ENCODE measurements at places on chromosomes 13 and 19.

GRCh38 chr19:55481794-55482155, 3.2 kb upstream of the NAT14 start:
- no peak for DNase-seq

- no peak for DNase-seq
Measured at GRCh38 chr13:27211271-27211670, 39.7 kb upstream of the USP12 start.

- no peak for DNase-seq
Measured at GRCh38 chr13:50459046-50459445, 384.4 kb downstream of the DLEU7 start.

DNA sequence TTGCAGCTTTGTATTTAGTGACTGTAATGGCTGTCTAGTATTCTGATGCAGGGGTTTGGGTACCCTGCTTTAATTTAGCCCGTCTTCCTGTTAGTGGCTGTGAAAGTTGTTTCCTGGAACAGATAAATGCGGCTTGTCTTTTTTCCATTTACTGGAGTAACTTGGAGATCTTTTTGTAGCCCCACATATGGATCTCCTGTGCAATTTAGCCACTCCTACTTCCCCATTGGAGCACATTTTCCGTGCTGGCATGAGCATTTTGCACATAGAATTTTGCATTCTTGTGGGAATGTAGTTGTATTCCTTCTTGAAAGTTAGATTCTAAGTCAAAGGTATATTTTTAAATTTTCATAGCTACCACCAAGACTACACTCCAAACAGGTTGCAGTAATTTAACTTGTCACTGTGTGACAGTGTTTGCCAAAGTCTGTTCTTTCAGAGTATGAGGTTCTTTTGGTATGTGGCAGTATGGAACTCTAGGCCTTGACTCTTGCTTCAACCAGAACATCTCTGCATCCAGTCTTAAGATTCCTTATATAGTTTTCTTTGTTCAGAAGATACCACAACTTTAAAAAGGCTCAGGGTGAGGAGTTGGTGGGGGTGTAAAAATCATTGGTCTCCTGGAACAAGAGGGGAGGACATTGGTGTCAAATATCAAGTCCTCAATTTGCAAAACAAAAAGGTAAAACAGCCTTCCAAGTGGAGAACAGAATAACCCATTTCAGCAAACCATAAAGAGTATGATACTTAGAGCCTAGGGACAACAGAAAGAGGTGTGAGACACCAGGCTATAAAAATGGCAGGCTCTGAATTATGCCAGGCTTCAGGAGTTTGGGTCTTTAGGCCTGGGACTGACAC, 21.1 kb upstream of the CCDC97 start:
- no peak for DNase-seq

DNA sequence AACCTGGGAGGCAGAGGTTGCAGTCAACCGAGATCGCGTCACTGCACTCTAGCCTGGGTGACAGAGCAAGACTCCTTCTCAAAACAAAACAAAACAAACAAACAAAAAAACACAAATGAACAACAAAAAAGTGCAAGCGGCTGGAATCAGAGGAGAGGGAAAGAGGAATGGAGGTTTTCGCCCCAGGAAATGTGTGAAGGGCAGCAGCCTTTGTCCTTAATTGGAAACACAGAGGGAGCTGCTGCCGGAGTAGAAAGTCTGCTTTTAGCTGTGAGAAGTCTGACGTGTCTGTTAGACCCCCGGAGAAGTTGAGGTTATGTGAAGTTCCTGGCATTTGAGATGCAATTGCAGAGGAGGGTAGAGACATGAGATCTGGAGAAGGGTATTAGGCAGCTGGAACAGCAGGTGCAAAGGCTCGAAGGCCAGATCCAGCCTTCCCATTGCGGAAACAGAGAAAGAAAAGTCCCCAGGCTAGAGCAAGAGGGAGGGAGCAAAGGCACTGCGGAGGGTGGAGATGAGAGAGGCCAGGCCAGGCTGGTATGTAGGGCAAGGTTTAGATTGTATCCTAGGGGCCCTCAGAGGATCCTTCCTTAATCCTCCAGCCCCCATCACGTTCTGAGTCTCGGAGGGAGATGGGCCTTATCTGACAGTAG, 473 bp downstream of the TMIGD2 start:
- DNase-seq: no peak

- peak; percentile 18 for DNase-seq
Measured at GRCh38 chr13:20525601-20526544, at the start of gene CRYL1. Gene CRYL1 (minus strand): TSS chr13:20525857. CDS start chr13:20525794, 63 bp downstream.

DNA sequence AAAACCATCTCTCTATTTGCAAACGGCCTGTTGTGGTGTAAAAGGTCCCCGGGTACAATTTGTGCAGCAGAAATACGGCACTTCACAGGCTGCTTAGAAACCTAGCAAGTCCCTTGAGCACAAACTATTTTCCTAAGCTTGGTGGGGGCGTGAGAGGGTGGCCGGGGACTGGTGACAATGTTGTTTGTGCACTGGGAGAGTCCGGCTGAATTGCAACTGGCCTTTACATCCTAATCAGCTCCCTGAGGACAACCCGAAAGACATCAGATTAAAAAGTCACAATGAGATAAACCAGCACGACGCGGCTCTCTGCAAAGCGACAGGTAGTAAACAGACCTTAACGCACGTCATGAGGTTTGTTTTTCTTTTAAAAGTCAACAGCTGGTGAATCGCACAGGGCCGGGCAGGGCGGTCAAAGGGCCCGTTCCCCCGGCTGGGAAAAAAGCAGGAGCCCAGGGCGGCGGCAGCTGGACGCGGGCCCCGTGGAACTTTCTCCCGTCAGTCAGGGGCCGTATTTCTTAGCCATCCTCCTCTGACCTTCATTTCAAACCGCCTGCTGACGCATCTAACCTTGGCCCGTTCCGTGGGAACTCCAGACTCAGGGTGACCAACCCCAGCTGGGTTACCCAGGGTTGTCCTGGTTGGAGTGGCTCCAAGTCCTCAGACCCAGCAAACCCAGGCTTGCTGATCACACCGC, 112.3 kb downstream of the GADD45B start:
- DNase-seq: no peak

- no peak for DNase-seq
Measured at GRCh38 chr19:37243206-37243632, 25.2 kb downstream of the ZNF383 start.

GRCh38 chr13:94305033-94305432, 174.4 kb downstream of the DCT start:
- no peak for DNase-seq

DNA sequence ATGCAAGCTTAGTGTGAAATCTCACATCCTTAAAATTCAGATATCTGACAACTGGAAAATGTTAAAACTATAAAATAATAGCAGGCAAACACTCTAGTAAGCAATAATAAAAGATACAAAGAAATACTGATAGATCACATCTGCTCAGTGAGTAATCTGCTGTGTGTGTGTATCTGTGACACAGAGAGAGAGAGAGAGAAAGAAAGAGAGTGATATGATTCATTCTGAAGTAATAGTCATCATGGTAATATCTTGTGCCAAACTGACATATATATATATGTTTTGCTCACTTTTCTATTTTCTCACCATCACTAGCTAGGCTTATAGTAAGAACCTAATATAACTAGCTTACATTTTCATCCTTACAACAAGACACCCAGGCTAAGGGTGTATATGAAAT, 288.0 kb upstream of the SLITRK6 start:
- no peak for DNase-seq

GRCh38 chr19:41808663-41809566, 12.5 kb downstream of the CEACAM3 start:
- no peak for DNase-seq

DNA sequence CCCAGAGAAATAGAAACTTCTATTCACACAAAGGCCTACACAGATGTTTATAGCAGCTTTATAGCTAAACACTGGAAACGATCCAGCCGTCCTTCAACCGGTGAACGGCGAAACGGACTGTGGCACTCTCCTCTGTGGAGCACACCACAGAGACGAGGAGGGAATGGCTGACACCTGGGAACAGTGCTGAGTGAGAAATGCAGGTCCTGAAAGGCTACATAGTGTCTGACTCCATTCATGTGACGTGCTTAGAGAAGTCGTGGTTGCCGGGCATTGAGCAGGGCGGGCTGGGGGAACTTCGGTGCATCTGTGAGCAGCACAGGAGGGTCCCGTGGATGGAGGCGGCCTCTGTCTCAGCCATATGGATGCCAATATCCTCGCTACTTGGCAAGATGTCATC, 3.1 kb upstream of the GRK1 start:
- no peak for DNase-seq

DNA sequence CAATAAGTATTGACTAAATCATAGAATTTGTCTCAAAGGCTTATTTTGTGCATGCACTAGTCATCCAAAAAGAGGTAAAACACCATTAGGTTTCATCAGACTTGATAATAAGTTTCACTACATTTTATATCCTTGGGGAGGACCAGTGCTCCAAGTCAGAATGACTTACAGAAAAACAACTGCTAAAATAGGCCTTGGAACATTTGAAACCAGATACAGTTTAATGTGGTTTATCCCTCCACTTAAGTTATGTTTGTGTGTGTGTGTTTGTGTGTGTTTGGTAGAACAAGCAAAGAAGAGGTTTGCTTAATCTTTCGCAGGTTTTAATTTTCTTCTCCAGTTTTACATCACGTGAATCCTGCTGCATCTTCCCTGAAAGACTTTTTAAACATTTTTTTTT, 570.9 kb downstream of the PCDH9 start:
- no peak for DNase-seq

DNA sequence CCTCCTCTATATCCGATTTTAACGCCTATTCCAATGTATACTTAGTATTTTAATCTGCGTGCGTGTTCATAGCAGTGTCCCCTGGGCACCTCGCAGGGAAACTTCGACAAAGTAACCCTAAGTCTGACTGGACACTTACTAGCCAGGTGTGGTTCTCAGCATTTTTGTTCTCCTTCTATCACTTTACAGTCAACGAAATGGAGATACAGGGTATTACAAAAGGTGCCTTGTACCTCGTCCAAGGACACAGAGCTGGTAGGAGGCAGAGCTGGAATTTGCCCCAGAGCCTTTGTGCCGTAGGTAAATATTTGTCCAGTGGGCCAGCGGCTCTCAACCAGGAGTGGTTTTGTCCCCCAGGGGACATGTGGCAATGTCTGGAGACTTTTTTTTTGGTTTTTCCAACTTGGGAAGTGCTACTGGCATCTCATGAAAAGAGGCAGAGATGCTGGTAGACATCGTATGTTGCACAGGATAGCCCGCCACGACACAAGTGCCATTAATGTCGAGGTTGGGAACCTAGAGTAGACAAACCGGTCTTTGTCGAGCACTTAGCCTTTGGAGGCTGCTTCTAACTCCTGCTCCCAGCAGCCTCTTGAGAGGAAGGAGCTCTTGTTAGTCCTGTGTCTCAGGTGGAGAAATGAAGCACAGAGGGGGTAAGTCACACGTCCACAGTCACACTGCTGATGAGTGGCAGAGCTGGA, 1.1 kb downstream of the ZNF444 start:
- DNase-seq: peak; percentile 80

GRCh38 chr19:52734331-52734892, 432 bp downstream of the ZNF611 start:
- no peak for DNase-seq

- DNase-seq: no peak
Measured at GRCh38 chr13:29676535-29676934, 81.0 kb upstream of the SLC7A1 start.

- DNase-seq: no peak
Measured at GRCh38 chr13:49305792-49306425, 58.2 kb downstream of the CDADC1 start.

DNA sequence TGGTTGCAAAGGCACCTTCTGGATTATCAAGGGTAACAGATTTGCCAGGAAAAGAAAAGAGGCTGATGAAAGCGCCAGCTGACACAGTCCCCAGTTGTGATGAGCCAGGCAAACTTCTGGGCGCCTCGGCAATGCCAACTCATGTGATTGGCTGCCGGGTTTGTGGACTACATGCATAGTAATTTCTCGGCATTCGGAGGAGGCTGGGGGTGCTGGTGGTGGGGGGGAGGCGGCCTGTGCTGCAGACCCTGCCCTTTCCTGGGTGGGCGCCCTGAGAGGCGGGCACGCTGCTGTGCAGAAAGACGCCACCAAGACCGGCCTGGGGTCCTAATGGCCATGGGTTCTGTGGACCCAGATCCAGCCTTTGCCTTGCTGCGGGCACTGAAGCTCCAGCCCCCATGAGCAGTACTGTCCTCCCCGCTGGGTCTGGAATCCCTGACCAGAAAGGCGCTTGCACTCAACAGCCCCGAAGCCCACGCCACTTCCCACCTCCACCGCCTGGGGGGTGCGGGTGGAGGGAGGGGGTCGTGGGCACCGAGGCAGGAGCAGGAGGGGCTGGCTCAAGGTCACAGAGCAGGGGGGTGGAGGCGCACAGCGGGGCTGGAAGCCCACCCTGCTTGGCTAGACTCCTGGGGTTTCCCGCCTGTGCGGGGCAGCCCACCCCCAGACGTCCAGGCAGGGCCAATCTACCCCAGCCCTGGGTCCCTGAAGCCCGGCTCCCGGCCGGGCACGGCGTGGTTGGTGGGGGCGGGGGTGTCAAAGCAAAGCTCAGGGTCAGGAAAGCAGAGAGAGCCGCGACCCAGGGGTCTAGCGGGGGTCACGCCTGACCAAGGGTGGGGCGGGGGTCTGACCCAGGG, 1.0 kb downstream of the DIRAS1 start:
- no peak for DNase-seq

DNA sequence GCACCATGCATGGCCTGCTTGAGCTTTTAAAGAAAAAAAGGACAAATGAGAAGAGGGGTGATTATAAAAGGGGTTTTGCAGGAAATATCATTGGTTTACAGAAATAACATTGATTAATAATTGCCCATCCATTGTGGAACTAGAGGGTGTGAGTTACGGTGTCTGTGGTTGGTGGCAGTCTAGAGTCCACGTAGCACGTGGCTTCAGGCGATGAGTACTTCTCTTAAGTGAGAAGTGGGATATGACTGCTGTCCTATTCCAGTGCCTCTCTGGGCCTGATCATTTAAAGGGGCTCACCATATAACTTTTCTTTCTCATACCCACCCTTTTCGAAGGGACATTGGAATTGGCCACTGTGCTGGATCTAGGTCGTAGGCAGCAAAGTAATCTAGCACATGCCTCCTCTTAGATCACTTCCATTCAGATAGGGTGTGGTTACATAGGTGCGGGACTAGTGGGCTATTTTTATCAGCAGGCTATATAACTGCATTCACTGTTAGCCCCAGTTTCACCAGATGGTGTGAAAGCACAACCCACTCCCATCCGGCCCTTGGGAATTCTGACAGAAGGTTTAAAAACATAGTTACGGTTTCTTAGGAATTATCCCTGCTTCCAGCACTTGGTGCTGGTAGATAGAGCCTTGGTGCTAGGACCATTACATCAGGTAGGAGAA, 19.9 kb downstream of the PPP5C start:
- no peak for DNase-seq

DNA sequence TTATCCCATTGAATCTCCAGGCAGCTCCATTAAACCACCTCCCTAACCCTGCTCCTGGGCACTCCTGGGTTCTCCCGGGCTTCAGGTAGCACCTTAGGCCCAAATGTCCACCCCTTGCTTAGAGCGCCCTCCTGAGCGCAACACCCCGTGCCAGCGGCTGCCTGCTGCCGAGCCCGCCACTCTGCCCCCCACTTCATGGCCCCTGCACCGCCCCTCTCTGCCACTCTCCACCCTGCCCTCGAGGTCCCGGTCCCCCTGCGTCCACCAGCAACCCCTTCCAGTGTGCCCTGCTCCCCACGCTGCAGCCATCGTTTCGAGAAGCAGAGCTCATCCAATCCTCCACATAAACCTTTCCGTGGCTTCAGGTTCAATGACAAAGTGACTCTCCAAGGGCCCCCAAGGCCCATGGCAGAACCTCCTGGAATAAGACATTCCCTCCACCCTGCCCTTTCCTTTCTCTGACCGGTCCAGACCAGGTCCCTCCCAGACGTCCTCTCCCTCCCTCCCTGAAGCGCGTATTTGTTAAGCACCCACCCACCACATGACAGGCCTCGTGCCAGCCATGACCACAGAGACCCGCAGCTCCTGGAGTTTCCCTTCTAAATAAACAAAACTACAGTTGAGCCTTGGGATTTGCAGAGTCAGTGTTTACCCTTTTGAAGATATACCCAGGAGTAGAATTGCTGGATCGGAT, 66.6 kb downstream of the ARHGEF18 start:
- no peak for DNase-seq
